ENCODE measurements at places on chromosomes 12 and 14.
A peak's percentile ranks its signal among the peaks of the same experiment; 100 is the strongest.

- no peak for DNase-seq
Observed at GRCh38 chr12:109308534-109309380, at the start of gene FOXN4. TSS of gene FOXN4 (minus strand) at chr12:109309284. CDS start at chr12:109308321, 963 bp downstream.

DNA sequence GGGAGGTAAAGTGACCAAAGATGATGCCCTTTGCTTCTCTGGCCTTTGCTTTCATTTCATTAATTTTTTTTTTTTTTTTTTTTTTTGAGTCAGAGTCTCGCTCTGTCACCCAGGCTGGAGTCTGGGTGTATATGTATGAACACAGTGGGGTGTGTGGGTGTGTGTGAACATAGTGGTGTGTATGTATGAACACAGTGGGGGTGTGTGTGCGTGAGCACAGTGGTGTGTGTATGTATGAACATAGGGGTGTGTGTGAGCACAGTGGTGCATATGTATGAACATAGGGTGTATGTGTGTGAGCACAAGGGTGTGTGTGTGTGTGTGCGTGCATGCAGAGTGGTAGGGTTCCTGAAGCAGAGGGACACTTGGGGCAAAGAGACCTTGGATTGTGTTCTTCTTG lies 9.6 kb downstream of the KLC1 start:
- DNase-seq, result no peak

DNA sequence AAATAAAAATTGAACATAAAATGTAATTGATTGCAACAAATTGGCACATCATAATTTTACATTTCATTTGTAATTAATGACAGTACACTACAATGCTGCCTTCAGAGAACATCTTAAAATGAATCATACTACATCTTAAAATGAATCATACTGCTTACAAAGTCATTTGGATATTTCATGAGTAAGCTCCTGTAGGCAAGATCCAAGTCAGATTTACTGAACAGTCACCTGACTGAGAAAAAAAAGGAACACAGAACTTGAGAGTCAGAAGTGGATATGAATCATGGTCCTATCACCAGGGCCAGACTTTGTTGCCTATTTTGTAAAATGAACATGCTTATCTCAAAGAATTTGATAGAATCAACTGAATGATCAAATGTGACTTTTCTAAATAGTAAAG lies 32.7 kb upstream of the FBLN5 start:
- no peak for DNase-seq

DNA sequence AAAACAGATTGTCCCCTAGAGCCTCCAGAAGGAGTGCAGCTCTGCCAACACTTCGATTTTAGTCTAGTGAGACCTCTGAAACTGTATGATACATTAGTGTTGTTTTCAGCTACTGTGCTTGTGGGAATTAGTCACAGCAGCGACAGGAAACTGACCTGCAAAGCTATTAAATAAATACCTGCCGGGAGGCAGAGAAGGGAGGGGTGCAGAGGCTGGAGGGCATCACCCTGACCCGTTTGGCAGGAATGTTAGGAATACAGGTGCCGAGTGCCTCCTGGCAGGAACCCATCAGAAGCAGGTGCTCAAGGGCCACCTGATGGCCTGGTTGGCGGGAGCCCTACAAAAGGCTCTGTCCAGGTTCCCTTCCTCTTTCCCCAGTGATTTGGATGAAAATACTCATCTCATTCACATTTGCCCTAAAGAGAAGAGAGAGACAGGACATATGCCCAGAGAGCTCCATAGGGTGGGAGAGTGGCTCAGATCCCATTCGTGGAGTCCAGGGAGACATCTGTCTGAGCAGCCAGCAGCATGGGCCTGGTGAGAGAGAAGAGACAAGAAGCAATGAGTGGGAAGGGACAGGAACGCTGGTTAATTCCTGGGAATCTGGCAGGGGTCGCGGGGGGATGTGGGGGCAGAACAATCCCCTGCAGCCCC lies 44.6 kb downstream of the C14orf132 start:
- DNase-seq, result peak; percentile 90

- DNase-seq, result no peak
Observed at GRCh38 chr14:83151571-83151970, 1617.9 kb upstream of the SEL1L start.

GRCh38 chr14:84657911-84658310 lies 872.0 kb upstream of the FLRT2 start:
- DNase-seq, result no peak

DNA sequence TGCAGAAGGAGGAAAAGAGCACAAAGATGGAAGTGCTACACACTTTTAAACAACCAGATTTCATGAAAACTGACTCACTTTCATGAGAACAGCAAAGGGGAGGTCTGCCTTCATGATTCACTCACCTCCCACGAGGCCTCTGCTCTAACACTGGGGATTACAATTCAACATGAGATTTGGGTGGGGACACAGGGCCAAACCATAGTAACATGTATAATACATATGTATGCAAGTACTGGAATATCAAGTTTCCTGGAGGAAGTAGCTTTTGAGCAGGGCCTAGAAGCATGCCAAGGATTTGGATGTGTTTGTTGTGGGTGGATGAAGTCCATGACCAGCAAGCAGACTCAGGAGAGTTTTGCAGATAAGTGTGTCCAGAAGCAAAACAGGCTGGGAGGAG lies 409.0 kb downstream of the RGS6 start:
- DNase-seq, result no peak

GRCh38 chr12:1821805-1822204 lies 1.4 kb downstream of the LRTM2 start:
- DNase-seq, result no peak

GRCh38 chr14:106511800-106512198 lies 985.4 kb downstream of the TMEM121 start:
- DNase-seq, result no peak

DNA sequence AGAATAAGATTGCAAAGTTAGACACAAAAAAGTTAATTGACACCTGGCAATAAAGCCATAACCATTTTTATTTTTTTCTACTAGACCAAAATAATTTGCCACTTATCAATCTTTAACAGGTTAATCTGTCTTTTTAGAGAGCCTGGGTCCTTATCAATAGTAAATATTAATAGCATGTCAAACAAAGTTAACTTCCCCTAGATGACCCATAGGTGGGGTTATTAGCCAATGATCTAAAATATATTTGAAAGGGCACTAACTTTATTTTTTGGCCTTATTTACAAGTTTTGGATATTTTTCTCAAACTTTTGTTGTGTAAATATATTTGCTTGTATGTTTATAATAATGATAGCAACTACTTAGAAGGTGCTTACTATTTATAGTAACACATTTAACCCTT lies 3.9 kb downstream of the ANKRD33 start:
- no peak for DNase-seq

- no peak for DNase-seq
Observed at GRCh38 chr12:41228066-41228820, 40.1 kb downstream of the PDZRN4 start.

DNA sequence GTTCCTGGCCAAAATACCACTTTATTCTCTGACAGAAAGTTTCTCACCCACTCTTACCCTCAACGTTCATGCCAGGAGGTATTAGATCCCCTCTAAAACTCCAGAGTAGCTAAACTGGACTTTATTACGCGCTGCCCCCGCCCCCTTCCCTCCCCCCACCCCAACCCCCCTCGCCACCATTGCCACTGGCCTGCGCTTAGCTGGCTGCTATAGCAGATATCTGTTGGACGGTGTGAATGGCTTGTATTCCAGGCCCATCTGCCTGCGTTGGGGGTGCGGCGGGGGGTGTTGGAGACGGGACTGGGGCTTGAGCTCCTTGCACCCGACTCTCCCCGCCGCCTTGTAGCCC lies 564 bp upstream of the THTPA start:
- no peak for DNase-seq

DNA sequence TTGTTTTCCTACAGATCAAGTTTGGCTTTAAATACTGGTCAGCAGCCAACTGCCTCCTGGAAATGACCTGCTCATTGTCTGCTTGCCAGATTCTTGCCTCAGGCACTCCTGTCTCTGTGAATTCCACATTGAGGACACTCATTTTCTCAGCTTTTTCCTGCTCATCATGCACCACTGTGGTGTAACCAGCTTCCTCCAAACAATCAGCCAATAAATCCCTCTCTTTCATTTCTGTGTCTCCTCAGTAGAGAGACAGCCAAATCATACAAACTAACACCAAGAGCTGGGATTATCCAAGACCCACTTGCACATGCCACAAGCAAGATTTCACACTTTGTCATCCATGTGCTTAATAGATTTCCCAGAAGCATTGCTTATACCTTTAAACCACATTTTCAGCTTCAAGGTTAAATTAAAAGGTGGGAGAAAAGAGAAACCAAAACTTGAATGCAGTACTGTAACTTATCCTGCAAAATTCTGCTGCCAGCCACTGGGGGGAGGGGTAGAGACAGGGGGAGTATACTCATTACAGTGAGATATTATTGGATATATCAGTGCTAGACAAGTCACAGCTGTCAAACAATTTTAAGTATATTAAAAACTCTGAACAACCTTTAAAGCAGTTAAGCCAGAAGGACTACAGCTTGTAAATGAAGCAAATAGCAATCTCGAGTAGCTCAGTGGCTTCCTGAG lies 105.0 kb downstream of the PPP2R5E start:
- peak; percentile 84 for DNase-seq

DNA sequence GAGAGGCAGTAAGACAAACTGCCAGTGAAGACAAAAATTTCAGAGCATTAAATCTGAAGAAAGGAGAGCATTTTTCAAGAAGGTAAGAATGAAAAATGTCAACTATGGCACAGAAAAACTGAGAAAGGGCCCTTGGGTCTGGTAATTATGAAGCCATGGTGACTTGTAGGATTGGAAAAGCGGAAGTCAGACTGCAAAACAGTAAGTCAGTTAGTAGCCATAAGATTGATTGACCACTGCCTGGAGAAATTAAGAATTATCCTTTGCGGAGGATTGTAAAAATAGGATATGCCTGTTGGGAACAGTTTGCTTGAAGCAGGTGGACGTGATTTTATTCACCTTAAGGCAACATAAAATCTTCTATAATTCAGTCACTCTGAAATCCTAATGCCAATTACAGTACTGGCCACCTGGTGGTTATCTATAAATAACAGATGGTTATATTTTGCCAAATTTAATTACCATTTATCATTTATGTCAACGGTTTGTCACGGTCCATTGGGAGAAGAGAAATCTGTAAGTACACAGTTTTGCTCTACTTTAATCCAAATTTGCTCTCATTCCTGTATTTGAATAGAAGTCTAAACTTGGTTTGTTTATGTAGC lies 127.1 kb upstream of the CNTN1 start:
- no peak for DNase-seq

GRCh38 chr12:6946033-6946919 lies 2.5 kb downstream of the C12orf57 start:
- peak; percentile 74 for DNase-seq

GRCh38 chr12:131249246-131250027 lies 295.7 kb downstream of the ADGRD1 start:
- DNase-seq, result no peak

DNA sequence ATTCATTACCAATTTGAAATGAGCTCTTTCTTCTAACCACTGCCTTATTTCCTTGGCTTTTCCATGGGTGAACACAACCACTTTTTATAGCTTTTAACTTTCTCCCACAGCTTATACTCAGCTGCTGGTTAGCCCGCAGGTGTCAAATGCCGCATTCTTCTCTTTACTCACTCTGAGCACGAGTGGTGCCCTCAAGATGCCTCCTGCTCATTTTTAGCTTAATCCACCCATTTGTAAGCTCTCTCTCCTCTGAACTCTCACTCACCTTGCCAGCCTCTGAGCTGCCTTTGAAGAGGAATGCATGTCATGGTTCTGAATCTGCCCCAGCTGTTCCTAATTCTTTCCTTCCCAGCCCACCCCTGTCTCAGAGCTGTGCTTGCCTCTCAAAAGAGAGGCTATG lies 449.4 kb upstream of the PRICKLE1 start:
- DNase-seq, result no peak

GRCh38 chr12:116244001-116244400 lies 33.5 kb downstream of the MED13L start:
- DNase-seq, result no peak

DNA sequence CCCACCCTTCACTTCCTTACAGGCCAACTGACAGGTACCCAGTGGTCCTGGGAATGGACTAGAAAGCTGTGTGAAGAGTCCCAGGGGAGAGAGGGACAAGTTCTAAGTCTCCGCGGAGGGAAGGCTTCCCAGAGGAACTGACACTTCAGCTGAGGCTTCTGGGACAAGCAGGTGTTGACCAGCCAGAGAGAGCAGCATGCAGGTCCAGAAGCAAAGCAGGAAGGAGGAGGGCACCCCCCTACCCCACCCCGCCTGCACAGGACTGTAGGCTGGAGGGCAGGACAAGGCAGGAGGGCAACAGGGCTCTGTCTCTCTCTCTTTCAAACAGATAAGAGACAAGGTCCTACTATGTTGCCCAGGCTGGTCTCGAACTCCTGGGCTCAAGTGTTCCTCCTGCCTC lies 58.2 kb upstream of the CORO1C start:
- no peak for DNase-seq

GRCh38 chr12:112598626-112599025 lies 179.9 kb downstream of the PTPN11 start:
- no peak for DNase-seq

DNA sequence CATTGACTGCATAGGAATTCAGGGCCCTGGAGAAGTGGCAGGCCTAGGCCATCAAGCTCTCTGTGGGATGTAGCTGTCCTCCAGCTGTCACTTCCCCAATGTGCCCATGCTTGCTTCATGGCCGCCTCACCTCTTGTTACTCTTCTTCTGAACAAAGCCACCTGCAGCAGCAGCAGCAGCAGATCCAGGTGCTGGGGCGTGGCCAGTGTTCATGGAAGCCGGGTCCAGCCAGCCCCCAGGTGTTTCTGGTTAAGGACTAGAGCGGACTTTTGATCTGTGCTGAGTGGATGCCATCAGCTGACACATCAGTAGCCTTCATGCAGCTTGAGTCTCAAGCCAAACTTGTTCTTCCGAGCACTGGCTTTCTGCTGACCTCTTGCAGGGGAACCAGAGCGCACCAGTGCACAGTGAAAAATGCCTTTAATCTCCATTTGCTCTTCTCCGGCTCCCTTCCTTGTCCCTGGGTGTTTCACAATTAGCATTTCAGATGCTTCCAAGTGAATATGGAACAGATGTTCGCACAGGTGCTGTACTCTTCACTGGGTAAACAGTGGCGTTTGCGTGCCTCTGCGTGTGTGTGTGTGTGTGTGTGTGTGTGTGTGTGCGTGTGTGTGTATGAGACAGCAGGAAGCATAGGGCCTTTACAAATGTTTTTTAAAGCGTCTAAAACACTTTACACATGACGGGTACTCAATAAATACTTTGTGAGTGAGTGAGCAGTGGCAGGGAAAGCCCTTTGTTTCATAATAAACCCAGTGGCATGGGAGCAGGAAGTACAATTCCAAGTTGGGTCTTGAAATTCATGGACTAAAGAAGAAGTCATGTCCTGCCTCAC lies 20.1 kb downstream of the TPCN1 start:
- no peak for DNase-seq

- DNase-seq, result no peak
Observed at GRCh38 chr12:85856966-85857365, 17.1 kb upstream of the NTS start.

DNA sequence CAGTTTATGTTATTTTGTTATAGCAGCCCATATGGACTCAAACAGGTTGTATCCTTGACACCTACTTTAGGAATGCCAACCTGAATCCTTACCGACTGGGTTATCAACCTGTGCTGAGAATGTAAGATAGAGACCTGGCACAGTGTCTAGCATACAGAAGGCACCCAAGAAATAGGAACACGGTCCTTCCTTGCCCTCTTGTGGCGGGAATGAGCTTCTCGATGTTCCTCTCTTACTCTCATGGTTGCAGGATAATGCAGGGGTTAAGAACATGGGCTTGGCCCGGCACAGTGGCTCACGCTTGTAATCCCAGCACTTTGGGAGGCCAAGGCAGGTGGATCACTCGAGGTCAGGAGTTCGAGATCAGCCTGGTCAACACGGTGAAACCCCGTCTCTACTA lies 6.5 kb downstream of the C12orf43 start:
- peak; percentile 14 for DNase-seq

Measured in cerebellum (tissue), 4 donors.